ENCODE measurements at places on chromosomes 1 and 21. TPM values are rescaled to one million over a fixed set of nuclear protein-coding genes. Genes with fewer than 3 reads are reported as not detected.

CYB5RL gene
- polyA plus RNA-seq, result 2.5 TPM

CASQ2 gene
- polyA plus RNA-seq, result 443 TPM

SERTAD4 gene
- 2.1 TPM for polyA plus RNA-seq

PGLYRP3 gene
- polyA plus RNA-seq, result not detected

FAM72D gene
- 0.29 TPM for polyA plus RNA-seq

IFI6 gene
- polyA plus RNA-seq, result 50.6 TPM

OLIG2 gene
- polyA plus RNA-seq, result not detected

GRCh38 chr1:226884966-226885820 lies 14.8 kb downstream of the PSEN2 start:
- no peak overlapping the region for H3K4me3 ChIP-seq
- H3K27me3 ChIP-seq, result no peaks in the 10 kb centered on the region
- peaks cover 3% of the 10 kb centered on the region for H3K36me3 ChIP-seq
- H3K27ac ChIP-seq, result peak overlapping the region; percentile 1
- no peak for DNase-seq
- peaks cover 54% of the 10 kb centered on the region for H3K4me1 ChIP-seq

DNA sequence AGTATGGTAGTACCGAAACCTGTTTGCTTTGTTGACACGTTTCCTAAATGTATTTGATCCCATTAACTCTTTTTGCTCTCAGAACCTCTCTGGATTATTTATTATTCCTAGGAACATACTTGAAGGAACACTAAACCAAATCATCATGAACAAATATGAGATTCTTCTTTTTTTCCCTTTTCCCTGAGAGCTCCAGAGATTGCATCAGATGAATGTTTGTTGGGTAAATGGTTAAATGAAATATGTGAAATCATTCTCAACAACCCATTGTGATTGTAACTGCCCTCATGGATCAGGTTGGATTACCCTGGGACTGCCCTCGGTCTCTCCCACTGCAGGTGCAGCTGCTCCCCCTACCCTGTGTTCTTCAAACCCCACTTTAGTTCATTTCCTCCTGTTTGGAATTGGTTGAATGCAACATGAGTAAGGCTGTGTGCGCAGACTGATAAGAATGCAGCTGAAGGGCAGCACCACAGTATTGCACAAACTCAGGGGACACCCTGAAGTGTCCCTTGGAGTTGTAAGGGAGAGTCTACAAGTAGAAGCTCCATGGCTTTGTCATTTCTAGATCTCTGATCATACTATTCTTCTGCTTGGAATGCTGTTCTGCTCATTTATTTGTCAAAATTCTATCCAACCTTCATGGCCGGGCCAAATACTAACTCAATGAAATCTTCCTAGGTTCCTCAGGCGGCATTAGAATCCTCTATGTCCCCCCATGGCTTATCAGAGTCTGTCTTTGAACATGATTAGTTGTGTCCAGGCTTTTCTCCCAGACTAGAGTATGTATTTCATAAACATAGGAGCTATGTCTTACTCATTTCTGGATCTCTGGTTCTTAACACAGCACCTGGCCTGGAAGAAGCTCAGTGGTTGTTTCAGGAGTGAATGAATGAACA lies 47.1 kb upstream of the NEK2 start:
- no peak overlapping the region for H3K27ac ChIP-seq
- no peak overlapping the region for H3K4me3 ChIP-seq
- no peaks in the 10 kb centered on the region for H3K36me3 ChIP-seq
- no peaks in the 10 kb centered on the region for H3K4me1 ChIP-seq
- DNase-seq, result no peak
- H3K27me3 ChIP-seq, result no peaks in the 10 kb centered on the region

DNA sequence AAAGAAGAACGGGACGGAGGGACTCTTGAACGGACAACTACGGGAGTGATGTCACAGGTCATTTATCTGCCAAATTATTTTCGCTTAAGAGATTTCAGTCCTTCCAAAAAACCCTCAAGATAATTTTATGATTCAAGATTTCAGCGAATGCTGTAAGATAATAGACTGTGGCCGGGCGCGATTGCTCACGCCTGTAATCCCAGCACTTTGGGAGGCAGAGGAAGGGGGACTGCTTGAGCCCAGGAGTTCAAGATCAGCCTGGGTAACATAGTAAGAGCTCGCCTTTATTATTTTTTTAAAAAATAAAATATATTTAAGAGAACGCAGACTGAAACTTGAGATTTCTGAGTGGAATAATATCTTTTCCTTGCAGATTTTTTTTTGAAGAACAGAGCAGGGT lies 609 bp downstream of the RWDD2B start:
- DNase-seq, result no peak
- peak overlapping the region; percentile 92 for H3K4me3 ChIP-seq
- peak overlapping the region; percentile 89 for H3K27ac ChIP-seq
- no peaks in the 10 kb centered on the region for H3K27me3 ChIP-seq

- H3K4me3 ChIP-seq, result no peak overlapping the region
- peaks cover 42% of the 10 kb centered on the region for H3K4me1 ChIP-seq
- H3K27ac ChIP-seq, result no peak overlapping the region
These were observed 58.7 kb downstream of the NIBAN1 start for GRCh38 chr1:184915463-184916090.

- peaks cover 3% of the 10 kb centered on the region for H3K27me3 ChIP-seq
- H3K27ac ChIP-seq, result peak overlapping the region; percentile 89
- DNase-seq, result no peak
- no peak overlapping the region for H3K4me3 ChIP-seq
- peaks cover 43% of the 10 kb centered on the region for H3K4me1 ChIP-seq
These were observed 4.2 kb downstream of the CYP4B1 start for GRCh38 chr1:46802901-46803574.

- no peaks in the 10 kb centered on the region for H3K36me3 ChIP-seq
- H3K27me3 ChIP-seq, result no peaks in the 10 kb centered on the region
- H3K4me1 ChIP-seq, result peaks cover 3% of the 10 kb centered on the region
- no peak for DNase-seq
These were observed 10.4 kb upstream of the ZNF669 start for GRCh38 chr1:247114351-247115140.

- no peak overlapping the region for H3K4me3 ChIP-seq
- no peaks in the 10 kb centered on the region for H3K36me3 ChIP-seq
- H3K27me3 ChIP-seq, result no peaks in the 10 kb centered on the region
- no peak overlapping the region for H3K27ac ChIP-seq
- H3K4me1 ChIP-seq, result no peaks in the 10 kb centered on the region
These were observed 864.4 kb downstream of the USP25 start for GRCh38 chr21:16594191-16594590.

DNA sequence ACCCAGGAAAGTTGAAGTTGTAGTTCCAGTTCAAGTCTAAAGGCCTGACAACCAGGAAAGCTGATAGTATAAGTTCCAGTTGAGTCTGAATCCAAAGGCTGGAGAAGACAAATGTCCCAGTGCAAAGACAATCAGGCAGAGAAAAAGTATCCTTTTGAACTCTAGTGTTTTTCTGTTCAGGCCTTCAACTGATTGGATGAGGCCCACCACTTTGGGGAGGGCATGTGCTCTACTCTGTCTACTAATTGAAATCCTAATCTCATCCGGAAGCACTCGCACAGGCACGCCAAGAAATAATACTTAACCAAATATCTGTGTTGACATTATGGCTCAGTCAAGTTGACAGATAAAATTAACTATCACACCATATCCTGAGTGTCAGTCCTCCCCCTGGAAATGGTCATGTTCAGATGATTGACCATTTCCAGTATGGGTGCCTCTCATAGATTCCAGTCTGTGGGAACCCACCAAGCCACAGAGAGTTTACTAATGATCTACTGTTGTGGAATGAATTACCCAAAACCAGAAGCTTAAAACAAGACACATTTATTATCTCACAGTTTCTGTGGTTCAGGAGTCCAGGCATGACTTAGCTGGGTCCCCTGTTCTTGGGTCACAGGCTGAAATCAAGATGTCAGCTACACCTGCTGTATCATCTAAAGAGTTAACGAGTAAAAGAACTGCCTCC lies 296.3 kb upstream of the ZP4 start:
- H3K4me3 ChIP-seq, result no peak overlapping the region
- no peaks in the 10 kb centered on the region for H3K36me3 ChIP-seq
- no peaks in the 10 kb centered on the region for H3K4me1 ChIP-seq
- no peak for DNase-seq
- H3K27ac ChIP-seq, result no peak overlapping the region

DNA sequence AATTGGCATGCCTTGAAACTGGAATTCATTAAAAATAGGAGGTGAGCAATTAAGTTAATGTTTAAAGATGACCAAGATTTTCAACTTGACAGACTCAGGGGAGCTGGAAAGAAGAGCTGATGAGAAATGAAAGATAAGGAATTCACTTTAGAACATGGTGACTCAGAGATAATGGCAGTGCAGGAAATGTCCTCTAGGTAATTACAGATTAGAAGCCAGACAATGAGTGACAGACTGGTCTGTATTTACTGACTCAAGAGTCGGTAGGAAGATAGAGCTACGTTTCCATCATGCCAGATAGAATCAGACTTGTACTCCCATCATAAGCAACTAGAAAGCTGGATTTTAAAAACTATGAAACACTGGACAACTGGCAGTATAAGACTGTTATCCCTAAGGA lies 151.6 kb downstream of the AJAP1 start:
- no peaks in the 10 kb centered on the region for H3K36me3 ChIP-seq
- no peak overlapping the region for H3K4me3 ChIP-seq
- H3K4me1 ChIP-seq, result no peaks in the 10 kb centered on the region
- peaks cover 54% of the 10 kb centered on the region for H3K27me3 ChIP-seq
- no peak for DNase-seq

- no peak for DNase-seq
- no peaks in the 10 kb centered on the region for H3K36me3 ChIP-seq
- H3K27me3 ChIP-seq, result no peaks in the 10 kb centered on the region
These were observed 412.2 kb downstream of the KIF26B start for GRCh38 chr1:245566952-245567351.

- no peak for DNase-seq
- H3K27me3 ChIP-seq, result peaks cover 26% of the 10 kb centered on the region
- H3K4me3 ChIP-seq, result no peak overlapping the region
These were observed 4.4 kb upstream of the PGBD5 start for GRCh38 chr1:230430499-230430898.

DNA sequence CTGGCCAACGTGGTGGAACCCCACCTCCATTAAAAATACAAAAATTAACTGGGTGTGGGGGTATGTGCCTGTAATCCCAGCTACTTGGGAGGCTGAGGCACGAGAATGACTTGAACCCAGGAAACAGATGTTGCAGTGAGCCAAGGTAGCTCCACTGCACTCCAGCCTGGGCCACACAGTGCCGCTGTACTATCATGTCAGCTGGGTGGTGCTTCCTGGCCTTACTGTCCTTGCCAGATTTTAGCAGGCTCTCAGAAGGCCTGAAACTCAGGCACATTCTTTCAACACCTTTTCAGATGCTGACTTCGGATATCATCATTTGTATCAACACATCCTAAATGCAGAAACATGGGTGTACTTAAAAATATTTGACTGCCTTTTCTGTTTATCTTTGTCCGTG lies 31.6 kb upstream of the NBL1 start:
- peaks cover 55% of the 10 kb centered on the region for H3K4me1 ChIP-seq
- no peak overlapping the region for H3K4me3 ChIP-seq
- DNase-seq, result no peak
- no peak overlapping the region for H3K27ac ChIP-seq

DNA sequence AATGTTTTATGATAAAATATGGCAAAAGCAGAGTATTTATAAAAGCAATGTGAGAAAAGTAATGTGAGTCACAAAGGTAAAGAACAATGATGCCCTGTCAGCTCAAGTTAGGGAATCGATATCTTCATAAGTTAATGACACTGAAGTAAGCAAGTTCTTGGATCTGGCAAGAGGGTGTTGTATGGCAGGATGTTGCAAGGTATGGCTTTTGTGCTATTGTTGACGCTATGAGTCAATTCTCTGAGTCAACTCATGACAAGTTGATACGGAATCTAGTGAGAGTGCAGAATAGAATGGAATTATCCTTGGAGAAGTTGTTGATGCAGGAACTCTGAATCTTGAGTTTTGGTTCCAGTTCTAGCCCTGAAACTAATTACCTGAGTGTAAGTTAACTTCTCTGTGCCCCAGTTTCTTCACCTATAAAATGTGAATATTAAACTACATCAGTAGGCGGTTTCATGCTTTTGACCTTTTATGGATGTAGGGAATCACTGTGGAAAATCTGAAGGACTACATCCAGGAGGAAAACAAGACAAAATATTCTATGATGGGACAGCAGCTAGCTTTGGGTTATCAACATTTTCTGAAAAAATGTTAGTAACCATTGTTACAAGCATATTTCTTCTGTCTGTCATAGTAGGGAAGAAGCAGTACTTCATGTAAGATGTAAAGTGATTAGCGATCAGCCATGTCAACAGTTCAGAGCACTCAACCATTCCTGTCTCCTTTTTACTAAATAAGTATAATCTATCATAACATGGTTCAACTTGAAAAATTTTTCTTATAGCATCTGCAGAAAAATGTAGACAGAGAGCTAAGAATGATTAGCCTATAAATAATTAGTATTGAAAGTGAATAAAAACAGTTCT lies 96.9 kb downstream of the ATP6V1G3 start:
- no peak for DNase-seq
- H3K4me3 ChIP-seq, result no peak overlapping the region

DNA sequence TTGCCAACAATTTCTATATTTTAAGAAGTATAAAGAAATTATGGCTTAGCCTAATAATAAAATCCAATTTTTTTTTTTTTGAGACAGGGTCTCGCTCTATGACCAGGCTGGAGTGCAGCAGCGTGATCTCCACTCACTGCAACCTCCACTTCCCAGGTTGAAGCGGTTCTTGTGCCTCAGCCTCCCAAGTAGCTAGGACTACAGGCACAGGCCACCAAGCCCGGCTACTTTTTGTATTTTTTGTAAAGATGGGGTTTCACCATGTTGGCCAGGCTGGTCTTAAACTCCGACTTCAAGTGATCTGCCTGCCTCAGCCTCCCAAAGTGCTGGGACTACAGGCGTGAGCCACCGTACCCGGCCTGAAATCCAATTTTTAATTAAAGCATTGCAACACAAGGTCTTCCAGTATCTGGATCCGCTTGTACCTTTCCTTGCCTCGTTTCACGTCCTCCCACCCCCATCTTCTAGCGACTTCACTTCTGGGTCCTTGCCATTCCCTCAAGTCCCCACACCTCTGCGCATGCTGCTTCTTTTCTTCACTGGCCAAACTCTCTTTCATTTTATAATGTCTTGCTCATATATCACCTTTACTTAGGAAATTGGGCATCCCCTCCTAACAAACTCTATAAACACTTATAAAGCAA lies 2.3 kb downstream of the FUBP1 start:
- H3K27ac ChIP-seq, result peak overlapping the region; percentile 30
- peak overlapping the region; percentile 67 for H3K4me3 ChIP-seq
- peaks cover 43% of the 10 kb centered on the region for H3K4me1 ChIP-seq
- H3K27me3 ChIP-seq, result no peaks in the 10 kb centered on the region
- DNase-seq, result no peak

- DNase-seq, result no peak
- H3K4me3 ChIP-seq, result no peak overlapping the region
- H3K27me3 ChIP-seq, result peaks cover 13% of the 10 kb centered on the region
- H3K36me3 ChIP-seq, result no peaks in the 10 kb centered on the region
- H3K27ac ChIP-seq, result no peak overlapping the region
- no peaks in the 10 kb centered on the region for H3K4me1 ChIP-seq
These were observed 228.5 kb upstream of the C1orf174 start for GRCh38 chr1:4128616-4129015.

DNA sequence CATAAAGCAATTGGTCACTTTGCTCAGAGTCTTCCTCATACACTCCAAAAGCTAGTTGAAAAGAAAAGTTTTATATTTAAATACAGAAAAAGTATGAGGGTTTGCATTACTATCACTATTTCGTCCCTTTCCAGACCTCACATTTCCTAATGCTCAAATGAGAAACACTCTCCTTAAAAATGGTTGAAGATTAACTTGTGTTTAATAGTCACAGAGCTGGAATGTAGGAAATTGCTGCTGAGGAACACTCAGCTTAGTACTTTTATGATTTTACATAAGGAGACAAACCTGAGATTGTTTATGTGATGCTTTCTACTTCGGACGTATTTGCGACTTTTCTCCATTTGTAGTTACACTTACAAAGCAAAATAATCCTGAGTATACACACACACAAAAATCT lies 39.8 kb downstream of the MYSM1 start:
- H3K36me3 ChIP-seq, result no peaks in the 10 kb centered on the region
- H3K27ac ChIP-seq, result no peak overlapping the region
- H3K4me1 ChIP-seq, result no peaks in the 10 kb centered on the region
- H3K27me3 ChIP-seq, result no peaks in the 10 kb centered on the region
